ENCODE measurements at places on chromosomes 4 and X.

- DNase-seq, result no peak
Measured at GRCh38 chr4:164212134-164212533, 541.8 kb upstream of the SMIM31 start.

DNA sequence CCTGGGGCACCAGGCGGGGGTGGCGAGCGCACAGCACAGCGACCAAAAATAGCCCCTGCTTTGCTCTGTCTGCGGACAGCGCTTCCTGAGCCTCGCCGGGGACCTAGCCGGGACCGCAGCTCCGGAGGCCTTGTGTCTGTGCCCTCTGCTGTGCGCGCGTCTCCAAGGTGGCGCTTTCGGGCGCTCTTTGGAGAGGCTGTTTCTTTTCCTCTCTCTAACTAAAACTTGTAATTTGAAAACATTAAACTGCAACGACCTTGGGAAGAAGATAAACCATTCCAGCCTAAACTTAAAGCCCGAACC is 3.4 kb downstream of the ARX start:
- DNase-seq, result no peak

- DNase-seq, result peak; percentile 39
Measured at GRCh38 chr4:99651016-99651769, 6.4 kb downstream of the C4orf54 start.

DNA sequence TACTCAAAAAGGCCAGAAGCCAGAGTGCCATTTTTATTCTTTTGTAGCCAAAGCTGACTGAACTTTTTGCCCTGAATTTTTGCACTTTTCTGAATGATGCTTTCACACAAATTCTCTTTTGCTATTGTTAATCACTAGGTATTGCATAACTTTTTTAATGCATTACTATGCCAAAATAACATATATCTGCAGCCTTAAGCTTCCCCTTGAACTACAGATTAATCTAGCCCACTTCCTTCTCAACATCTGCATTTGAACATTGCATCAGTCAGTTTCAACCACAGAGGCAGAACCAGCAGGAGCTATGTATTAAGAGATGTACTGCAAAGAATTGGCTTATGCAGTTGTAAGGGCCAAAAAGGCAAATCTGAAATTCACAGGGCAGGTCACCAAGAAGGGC is 197.6 kb upstream of the GYPA start:
- DNase-seq, result no peak

DNA sequence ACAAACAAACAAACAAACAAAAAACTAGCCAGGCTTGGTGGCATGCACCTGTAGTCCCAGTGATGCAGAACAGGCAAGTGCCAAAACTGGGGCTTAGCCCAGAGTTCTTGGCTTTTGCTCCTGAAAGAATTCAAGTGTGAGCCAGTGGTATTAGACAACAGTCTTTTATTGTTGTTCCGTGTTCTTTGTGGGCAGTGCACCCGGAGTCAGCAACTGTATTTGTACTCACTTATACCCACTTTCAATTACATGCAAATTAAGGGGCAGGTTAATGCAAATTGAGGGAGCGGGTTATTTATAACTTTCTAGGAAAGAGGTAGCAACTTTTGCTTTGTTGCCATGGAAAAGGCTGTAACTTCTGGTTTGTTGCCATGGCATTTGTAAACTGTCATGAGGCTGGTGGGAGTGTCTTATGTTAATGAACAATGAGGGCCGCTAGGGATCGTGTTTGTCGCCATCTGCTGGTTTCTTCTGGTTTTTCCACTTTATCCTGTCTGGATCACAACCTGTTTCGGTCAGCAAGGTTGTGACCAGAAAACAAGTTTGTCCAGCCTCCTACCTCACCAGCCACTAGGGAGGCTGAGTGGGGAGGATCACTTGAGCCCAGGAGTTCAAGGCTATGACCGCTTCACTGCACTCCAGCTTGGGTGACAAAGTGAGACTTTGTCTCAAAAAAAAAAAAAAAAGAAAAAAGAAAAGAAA is 88.8 kb upstream of the ESX1 start:
- DNase-seq, result peak; percentile 38

DNA sequence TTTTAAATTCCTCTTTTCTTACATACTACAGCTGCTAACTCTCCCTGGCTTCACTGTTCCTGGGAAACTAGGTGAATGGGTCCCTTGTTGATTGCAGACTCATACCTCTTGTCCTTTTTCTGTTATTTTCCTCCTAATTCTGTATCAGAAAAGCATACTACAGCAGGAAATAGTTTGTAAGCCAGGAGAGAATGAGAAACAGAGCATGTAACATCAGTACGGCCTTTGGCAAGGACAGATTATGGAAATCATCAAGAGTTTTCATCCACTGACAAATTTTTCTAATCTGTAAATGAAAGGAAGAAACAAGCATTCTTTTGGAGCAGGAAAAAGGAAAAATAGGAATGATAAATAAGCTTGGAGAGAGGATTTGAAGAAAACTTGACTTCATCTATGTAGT is 239.2 kb downstream of the ANTXR2 start:
- no peak for DNase-seq

- no peak for DNase-seq
Measured at GRCh38 chr4:14915018-14915417, 87.3 kb upstream of the CPEB2 start.
